M059J (cell line): ENCODE measurements at places on chromosomes 3 and 15.

GRCh38 chr3:151979906-151980305, 106.5 kb downstream of the SUCNR1 start:
- no peak for DNase-seq

DNA sequence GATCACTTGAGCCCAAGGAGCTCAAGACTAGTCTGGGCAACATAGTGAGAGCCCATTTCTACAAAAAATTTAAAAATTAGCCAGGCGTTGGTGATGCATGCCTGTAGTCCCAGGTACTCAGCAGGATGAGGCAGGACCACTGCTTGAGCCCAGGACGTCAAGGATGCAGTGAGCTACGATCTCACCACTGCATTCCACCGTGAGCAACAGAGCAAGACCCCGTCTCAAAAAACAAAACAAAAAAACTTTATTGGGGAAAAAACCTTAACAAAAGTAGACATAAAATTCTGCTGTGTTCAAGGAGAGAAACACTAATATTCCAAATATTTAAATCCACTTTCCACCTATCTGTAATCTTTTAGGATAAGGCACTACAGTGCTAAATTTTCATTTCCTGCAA, 20.8 kb downstream of the SETD2 start:
- no peak for DNase-seq

GRCh38 chr3:48528048-48528447, 24.1 kb upstream of the SHISA5 start:
- DNase-seq = no peak

- DNase-seq = no peak
These were observed 42.2 kb downstream of the KLF15 start for GRCh38 chr3:126314790-126315658.

- no peak for DNase-seq
These were observed 70.4 kb downstream of the ST6GAL1 start for GRCh38 chr3:187000711-187001151.

DNA sequence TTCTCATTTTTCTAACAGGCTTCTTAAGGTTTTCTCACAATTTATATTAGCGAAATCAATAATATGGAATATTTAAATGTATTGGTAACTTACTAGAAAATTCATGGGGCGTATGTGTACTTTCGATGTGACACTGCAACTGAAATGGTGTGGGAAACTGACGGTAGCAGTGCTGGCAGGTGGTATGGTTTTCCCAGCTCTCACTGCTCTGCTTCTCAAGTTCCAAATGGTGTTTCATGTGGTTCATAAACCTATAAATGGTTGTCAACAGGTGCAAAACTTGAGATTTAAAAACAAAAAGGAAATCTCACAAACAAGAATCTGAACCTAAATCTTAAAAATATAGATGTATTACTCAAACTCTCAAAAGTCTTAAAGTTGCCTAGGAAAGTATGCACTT, 54.7 kb downstream of the ZNF280D start:
- no peak for DNase-seq

DNA sequence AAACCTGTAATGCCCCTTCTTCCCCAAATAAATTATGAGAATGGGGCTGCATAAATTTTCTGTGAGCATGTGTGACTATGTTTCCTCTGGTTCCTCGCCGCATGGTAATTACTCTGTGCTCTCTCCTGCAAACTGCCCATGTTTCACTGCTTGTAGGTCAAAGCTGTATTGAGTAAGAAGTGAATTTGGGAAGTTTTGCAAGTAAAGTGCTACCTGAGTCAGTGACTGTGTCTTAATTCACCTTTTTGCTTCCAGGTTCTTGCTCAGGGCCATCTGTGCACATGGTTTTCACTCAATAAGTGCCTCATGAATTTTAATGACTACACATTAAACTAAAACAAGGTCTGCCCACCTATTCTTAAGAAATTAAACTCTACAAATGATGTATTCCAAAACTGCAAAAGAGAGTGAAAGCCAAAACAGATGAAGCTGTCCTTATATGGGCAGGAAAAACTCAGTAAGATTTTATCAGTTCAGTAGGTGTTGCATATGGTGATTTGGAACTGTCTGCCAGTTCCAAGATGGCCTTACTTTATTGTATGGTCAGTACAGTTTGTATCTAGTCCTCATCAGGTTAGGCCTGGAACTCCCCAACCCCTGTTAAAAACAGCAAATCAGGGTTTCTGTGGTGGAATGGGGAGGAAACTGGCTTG, 100.0 kb downstream of the LPP start:
- DNase-seq = no peak

- DNase-seq = peak; percentile 69
These were observed 231.5 kb downstream of the LRTM1 start for GRCh38 chr3:54696313-54696712.

DNA sequence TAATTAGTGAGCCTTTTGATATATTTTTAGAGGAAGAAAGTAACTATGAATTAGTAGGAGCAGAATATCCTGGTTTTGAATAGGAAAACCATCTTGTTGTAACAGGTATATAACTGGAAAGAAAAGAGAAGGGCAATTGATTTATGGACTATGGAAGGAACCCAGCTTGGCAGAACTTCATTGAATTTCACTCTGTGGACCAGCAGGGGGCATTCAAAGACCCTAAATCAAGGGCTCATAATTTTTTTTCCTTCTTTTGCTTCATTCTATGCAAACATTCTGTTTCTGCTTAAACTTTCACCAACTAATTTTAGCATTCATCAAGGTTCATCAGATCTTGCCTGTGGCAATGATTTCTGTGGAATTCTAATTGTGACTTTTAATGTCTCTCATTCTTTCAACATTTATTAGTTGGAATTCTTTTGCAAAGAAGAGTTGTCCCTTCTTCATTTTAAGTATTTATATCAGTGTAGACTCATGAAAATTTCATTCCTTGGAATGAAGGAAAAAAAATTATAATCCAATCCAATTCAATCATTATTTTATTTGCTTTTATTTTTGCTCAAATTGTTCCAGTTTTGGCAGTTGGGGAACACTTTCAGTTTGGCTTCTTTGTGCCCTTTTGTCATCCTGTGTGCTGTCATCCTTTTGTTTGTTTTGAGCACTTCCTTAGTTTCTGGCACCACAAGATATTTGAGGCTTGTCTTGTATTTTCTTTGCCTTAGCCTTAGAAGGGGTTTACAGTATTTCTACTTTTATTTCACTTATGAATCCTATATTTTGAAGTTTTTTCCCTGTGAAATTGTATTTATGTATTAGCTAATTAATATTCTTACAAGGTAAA, 30.4 kb downstream of the NXPE3 start:
- peak; percentile 76 for DNase-seq
